ENCODE measurements at places on chromosomes 13 and 19.
A peak's percentile ranks its signal among the peaks of the same experiment; 100 is the strongest.

DNA sequence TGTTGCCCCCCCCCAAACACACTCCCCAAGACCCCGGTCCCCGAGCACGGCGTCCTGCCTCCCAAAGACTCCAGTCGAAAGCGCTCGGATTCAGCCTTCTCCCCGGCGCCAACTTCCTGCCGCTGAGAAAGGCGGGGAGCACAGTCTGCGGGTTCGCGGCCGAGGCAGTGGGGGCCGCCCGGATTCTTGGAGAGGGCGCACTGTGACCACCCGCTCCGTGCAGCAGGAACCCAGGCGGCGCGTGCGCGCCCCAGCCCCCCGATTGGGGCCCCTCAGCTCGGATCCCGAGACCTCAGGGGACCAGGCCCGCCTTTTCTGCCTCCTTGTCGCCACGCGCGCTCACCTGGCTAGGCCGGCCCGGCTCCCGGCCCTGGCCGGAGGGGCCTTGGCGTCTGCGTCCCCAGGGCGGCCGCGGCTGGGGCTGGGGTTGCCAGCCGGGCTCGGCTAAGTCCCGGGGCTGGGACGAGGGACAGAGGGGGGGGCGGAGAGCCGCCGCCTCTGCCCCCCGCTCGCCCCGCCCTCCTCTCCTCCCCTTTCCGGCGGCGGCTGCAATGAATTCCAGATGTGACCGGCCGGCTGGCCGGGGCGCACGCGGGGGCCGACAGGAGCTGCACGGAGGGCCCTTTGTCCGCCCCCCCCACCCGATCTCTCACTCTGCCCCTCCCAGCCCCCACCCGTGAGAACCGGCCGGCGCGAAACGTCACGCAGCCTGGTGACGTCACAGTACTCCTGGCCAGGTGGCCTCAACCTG is at the start of gene S1PR2:
TSS of gene S1PR2 (minus strand) at position 471 of the 751 bp plus-strand sequence. CDS start 6,426 bp downstream, outside the sequence.
- DNase-seq, result peak; percentile 63

- no peak for DNase-seq
Observed at GRCh38 chr13:65453982-65454381, 1776.2 kb downstream of the PCDH9 start.

DNA sequence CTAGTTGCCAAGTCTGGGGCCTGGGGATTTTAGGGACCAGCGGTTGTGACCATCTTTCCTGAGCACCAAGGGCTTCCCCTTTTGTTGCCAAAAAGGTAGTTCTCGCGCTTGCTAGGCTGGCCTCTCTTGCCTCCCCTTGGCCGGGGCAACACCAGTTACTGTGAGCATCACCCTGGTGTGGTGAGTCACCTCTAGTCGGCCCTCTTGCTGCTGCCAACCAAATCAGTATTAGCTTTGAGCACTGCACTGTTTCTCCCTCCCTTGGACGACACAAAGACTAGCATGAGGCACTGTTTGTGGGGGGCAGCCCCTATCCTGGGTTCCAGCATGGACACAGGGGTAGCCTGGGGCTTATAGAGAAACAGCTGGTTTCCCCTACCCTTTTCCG is 6.9 kb downstream of the SYDE1 start:
- no peak for DNase-seq

GRCh38 chr13:26184791-26185250 is 37.3 kb downstream of the RNF6 start:
- peak; percentile 75 for DNase-seq

- DNase-seq, result no peak
Observed at GRCh38 chr13:39867807-39868206, 212.3 kb downstream of the COG6 start.

DNA sequence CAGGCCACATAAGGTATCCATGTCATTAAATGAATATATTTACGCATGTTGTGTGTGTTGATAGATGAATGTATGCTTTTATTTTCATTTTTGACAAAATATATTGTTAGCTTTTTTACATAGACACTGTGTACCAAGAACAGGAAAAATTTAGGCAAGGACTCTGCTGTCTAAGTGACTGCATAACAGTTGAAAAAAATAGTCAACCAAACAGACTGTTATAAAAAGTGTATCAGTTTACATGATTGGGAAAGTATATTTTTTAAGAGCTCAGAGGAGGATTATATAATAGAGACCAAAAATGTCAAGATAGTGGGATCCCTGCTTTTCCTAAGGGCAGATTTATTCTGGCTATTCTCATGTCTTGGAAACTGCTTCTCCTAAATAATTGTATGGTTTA is 858.0 kb downstream of the SLITRK1 start:
- no peak for DNase-seq

- DNase-seq, result no peak
Observed at GRCh38 chr13:106517109-106517847, 18.2 kb downstream of the EFNB2 start.

GRCh38 chr19:45691516-45692186 is at the start of gene SNRPD2:
TSS of gene SNRPD2 (minus strand) at chr19:45691953. CDS start at chr19:45691888, 65 bp downstream.
- DNase-seq, result peak; percentile 96

DNA sequence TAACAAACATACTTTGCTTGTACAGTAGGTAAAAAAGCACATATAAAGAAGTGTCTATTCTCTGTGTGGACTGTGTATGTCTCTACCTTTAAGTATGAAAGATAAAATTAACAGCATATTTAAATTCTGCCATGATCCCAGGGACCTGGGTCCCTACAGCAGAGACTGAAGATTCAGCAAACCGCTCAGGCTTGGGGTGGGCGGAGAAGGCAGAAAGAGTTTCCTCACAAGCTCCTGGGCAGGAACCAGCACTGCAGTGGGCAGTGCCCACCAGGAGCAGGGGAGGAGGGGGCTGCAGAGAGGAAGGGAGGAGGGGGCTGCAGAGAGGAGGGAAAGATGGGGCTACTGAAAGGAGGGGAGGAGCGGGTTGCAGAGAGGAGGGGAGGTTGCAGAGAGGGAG is 44.6 kb upstream of the GRTP1 start:
- no peak for DNase-seq

- no peak for DNase-seq
Observed at GRCh38 chr19:34273121-34273520, 18.8 kb downstream of the GARRE1 start.

GRCh38 chr19:48508729-48509411 is 2.8 kb downstream of the LMTK3 start:
- DNase-seq, result no peak

- no peak for DNase-seq
Observed at GRCh38 chr13:22828081-22828480, 352.7 kb upstream of the SGCG start.

DNA sequence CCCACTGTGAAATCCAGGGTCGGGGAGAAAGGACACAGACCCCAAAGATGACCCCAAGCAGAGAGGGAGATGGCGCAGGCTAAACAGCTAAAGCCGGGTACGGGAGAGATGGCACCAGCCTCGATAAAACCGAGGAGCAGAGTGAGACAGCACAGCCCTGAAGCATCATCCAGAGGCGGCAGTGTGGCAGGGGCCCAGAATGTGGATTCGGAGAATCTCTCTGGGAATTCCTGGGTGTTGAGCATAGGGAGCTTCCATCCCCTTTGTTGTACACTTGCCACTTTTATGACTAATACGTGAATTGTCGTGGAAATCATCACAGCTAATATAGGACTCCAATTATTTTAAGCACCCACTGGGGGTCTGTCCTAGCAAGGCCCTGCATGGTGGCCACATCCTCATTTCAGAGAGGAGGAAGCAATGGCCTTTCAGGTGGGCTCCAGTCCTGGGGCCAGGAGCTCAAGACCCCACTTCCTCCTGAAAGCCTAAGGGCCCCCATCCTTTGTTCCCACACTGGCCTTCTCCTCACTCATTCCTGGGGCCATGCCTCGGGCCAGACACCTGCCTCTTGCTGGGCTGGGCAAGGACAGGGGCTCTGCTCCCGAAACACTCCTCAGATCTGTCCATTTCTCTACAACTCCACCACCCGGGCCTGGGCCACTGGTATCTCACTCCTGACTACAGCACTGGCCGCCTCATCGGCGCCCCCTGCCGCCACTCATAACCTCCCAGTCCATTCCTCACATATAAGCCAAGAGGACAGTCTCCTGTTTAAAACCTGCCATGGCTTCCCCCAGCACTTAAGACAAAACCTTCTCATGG is 29.3 kb upstream of the ATP1A3 start:
- peak; percentile 24 for DNase-seq

DNA sequence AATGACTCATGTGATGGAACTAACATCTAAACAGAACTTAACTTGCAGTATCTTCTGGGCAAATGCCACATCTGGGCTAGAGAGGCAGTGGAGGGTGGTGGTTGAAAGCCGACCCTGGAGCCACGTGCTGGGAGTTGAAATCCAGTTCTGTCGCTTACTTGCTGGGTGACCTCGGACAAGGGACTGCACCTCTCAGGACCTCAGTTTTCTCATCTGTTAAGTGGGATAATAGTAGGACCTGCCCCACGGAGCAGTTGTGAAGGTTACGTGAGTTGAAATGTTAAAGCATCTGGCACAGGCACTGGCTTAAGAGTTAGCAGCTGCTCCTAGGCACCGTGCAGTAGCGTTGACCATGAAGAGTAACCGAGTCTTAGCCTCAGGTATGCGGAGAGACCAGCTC is 76.1 kb downstream of the SIPA1L3 start:
- no peak for DNase-seq

GRCh38 chr19:32349724-32350470 is 4.5 kb downstream of the ZNF507 start:
- no peak for DNase-seq

DNA sequence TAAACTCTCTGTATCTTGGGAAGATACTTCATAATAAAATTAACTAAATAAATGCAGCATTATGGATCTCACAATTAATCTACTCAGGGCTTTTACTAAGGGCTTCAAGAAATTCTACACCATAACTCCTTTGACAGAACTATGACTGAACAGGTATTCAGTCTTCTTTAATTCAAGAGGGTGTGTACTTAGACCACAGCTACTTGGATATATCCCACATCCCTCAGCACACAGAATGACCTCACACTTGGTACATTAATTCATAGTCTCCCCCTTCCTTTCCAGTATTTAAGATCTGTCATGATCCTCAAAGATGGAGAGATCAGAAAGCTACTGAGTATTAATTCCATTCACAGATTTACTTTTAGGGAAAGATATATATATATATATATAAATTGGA is 11.6 kb downstream of the DIAPH3 start:
- no peak for DNase-seq

GRCh38 chr13:34416971-34417380 is 525.1 kb upstream of the NBEA start:
- DNase-seq, result no peak

DNA sequence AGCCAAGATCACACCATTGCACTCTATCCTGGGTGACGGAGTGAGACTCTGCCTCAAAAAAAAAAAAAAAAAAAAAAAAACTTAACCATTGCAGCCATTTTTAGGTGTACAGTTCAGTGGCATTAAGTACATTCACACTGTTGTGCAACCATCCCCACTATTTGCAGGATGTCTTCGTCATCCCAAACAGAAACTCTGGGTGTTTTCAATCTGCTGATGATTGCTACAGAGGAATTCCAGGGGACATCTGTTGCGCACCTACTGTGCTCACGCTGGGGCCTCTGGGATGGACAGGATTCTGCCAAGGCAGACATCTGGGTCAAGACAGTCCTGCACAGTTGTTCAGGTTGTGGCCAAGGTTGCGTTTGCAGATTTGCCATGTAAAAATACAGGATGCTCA is 2.4 kb upstream of the APOC4 start:
- DNase-seq, result no peak

DNA sequence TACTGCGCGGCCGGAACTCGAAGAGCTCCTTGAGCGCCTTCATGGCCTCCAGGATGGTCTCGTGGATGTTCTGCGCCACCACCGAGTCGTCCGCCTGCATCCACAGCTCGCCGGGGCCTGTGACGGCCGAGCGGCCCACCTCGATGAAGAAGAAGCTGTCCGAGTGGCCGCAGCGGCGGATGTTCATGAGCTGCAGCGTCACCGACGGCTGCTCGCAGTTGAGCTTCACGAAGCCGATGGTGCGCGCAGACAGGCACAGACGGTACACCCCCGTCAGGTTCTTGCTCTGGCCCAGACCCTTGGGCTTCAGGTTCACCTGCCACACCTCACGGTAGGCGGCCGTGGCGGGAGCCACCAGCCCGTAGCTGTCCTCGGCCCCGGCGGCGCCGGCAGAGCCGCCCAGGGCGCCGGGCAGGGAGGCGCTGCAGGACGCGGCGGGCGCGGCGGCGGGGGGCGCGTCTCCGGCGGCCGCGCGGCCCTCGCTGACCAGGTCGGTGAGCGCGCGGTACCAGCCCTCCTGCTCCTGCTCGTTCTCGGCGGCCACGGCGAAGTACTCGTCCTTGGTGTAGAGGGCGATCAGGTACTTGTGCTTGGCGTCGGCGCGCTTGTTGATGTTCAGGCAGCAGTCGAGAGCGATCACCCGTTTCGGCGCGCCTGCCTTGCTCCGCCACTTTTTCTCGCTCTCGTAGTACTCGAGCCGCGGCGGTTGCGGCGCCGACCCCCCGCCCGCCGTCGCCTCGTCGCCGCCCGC is 1.1 kb downstream of the IRS2 start:
- peak; percentile 33 for DNase-seq

DNA sequence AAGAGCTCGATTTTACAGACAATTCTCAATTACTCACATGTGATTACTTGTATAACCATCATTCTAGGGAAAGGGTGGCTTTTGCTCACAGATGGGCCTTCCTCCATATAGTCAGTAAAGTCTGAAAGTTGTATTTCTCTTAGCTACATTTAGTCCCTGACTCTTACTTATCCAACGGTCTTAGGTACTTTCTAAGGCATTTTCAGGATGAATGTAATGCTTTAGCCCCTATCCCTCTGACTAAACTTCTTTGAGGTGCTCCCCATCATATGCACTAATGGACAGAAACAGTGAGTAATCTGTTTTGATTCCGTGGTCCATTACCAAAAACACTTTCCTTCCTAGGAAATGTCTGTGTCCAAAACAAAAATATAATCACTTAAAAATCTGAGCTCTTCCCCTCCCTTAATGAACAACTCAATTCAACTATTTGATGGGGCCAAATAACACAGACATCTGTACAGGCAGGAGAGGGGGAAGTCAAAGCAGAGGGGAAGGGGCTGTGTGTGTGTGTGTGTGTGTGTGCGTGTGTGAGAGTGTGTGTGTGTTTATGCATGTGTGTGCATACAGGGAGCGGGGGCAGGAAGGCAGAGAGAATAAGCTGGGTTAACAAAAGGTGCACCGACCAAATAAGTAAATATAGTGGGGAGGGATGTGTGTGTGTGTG is 84.9 kb downstream of the USP12 start:
- no peak for DNase-seq

DNA sequence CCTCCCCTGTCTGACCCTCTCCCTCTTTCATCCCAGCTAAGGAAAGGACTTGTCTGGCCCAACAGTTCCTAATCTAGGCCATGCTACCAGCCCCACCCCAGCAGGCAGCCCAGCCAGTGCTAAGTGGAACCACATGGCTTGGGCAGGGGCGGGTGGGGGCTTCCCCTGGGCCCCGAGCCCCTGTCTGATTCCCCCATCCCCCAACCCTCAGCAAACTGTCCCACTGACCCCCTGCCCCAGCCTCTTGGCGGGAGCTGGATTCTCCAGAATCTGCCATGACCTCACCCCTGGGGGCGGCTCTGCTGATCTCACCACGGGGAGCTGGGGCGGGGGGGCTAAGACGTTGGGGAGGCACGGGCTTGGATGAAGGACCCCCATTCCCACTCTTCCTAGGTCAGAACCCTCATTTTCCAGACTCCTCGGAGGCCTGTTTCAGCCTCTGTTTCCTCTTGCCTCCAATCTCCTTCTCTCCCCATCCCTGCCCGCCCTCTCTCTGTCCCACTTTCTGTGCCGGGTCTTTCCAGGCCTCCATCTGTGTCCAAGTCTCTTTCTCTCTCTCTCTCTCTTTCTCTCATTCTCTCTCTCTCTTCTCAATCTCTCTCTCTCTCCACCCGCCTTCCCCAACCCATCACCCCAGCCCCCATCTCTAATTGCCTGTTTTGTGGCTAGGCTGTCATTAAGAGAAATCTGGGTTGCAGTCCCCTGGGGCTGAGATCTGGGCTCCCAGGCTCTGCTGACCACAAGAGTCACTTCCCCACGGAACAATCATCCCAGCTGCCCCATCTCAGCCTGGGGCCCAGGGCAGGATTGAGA is 2.7 kb downstream of the COL5A3 start:
- no peak for DNase-seq

- no peak for DNase-seq
Observed at GRCh38 chr19:49507803-49508494, 4.5 kb upstream of the FCGRT start.
